ENCODE measurements at places on chromosomes 2 and 18.

DNA sequence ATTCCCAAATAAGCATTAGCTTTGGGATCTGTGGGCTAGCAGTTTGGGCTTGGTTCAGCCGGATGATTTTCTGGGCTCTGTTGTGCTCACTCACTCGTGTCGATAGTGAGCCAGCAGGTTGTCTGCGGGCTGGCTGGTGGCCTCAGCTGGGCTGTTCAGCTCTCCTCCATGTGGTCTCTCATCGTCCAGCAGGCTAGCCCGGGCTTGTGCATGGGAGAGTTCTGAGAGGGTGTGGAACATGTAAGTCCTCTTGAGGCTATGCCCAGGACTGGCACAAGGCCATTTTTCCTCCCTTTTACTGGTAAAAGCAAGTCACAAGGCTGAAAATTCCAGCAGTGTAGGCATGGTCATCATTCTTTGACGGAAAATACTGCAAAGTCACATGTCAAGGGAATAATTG is 38.5 kb downstream of the NTSR2 start:
- DNase-seq: no peak

DNA sequence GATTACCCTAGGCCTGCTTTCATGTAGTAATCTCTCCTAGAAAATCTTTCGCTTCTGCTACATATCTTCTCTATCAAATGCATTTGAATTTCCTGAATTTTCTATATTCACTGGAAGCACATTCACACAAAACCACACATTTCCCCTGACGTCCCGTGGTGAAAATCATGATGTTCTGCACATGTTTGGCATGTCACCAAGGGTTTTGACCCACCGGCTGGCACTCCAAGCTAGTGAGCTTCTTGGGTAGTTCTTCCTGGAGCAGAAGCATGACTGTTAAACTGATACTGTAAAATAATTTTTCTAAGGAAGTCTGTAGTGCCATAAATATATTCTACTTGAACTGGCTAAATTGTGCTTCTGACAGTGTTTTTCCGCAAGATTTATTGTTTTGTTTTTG is 510.1 kb upstream of the SLC8A1 start:
- DNase-seq: peak; percentile 59

- no peak for DNase-seq
Measured at GRCh38 chr2:206343816-206344215, 69.4 kb downstream of the ZDBF2 start.

DNA sequence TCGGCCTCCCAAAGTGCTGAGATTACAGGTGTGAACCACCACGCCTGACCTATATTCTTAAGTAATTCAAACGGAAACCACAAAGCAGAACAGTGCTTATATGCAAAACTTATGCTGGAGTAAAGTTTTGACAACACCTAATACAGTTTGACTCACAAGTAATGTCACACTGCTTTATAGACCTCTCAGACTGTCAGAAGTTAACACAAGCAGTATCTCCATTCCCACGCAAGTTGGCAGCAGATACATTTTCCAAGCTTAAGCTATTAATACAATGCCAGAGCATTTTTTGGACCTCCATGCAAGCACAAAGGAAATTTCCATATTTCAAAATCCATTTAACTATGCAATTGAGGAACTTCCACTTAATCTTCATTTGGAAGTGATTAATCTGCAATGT is 21.0 kb upstream of the SANBR start:
- DNase-seq: no peak

- DNase-seq: peak; percentile 47
Measured at GRCh38 chr2:47043142-47043890, 111.8 kb downstream of the STPG4 start.

GRCh38 chr2:191359133-191359532 is 113.9 kb downstream of the MYO1B start:
- no peak for DNase-seq

DNA sequence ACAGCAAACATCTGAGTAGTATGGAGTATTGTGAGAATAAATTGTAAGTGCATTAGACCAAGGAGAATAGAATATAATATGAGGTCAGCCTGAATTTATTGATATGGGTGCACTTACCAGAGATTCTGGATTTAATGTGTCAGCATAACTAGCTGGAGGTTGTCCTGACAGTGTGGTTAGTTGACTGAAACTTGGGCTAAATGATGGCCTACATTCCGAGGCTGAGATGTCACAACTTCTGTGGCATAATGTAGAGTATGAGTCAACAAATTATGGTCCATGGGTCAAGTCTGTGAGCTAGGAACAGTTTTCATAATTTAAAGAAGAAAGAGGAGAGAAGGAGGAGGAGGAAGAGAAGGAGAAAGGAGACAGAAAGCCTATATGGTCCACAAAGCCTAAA is 127.6 kb downstream of the QPCT start:
- no peak for DNase-seq

DNA sequence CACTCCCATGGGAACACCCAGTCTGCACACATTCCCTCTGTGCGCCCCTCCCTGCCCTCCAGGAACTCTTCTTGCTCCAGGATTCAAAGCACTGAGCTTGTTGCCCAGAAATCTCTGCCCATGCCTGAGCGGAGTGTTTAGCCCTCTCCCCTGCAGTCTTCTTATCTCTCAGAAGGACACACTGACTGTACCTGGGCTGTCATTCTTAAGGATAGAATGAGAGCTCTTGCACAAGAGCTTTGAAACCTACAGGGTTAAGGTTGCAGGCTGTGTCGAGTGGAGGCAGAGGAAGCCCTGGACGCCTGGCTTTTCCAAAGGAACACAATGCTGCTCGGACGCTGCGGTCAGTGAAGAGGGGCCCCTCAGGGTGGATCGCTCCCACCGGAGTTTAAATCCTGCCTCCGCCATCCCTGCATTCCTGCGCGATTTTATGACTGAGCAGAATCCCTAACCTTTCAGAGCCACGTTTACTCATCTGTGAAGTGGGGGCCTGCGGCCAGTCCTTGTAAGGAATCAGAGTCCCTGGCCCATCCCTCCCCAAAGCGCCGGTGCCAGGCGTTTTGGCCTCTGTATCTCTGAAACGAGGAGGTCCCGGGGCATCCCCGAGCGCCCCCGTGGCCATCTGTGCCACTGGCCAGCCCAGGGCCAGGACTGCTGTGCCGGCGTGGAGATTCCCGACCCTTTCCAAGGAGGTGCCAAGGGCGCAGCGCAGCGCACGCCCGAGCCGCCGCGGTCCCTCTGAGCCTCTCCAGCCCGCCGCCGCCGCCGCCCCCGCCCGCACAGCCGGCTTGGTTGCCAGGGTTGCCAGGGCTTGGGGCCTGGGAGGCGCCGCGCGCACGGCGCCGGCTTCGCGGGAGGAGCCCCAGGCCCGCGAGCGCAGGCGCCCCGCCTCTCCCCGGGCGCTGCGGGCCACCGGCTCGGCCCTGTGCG is 58.9 kb downstream of the FAM168B start:
- no peak for DNase-seq

All from brain pericyte (primary cell).